ENCODE measurements at places on chromosomes 2 and 18.

GRCh38 chr2:66541646-66542045 is 106.7 kb downstream of the MEIS1 start:
- DNase-seq: no peak

- no peak for DNase-seq
These were observed 3.0 kb downstream of the PCARE start for GRCh38 chr2:29071032-29071975.

GRCh38 chr2:45180033-45180746 is 170.9 kb upstream of the SIX2 start:
- peak; percentile 39 for DNase-seq

DNA sequence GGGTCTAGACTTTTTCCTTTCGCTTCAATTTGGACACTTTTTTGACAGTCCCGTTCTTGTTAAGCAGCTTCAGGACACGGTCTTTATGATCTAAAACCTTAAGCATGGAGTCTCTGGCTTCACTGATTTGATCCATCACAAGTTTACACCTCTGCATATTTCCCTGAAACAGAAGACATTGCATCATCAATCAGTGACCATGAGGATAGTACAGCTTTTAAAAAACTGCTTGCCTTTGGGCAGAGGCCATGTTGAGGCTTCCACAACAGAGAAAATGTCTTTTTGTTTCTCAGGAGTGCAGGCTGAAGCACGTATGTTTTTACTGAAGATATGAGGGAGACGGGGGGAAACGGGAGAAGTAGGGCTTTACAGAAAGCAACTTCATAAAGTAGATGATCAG is 56.2 kb upstream of the AMMECR1L start:
- no peak for DNase-seq

GRCh38 chr2:200962811-200963123 is 693 bp downstream of the ORC2 start:
- no peak for DNase-seq

DNA sequence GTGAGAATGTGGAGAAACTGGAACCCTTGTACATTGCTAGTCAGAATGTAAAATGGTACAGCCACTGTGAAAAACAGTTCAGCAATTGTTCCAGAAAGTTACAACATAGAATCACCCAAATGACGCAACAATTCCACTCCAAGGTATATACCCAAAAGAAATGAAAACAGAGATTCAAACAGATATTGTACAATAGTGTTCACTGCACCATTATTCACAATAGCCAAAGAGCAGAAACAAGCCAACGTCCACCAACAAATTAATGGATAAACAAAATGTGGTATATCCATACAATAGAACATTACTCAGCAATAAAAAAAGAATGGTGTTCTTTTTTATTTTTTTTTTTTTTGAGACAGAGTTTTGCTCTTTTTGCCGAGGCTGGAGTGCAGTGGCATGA is 10.9 kb downstream of the CLASP1 start:
- DNase-seq: no peak

DNA sequence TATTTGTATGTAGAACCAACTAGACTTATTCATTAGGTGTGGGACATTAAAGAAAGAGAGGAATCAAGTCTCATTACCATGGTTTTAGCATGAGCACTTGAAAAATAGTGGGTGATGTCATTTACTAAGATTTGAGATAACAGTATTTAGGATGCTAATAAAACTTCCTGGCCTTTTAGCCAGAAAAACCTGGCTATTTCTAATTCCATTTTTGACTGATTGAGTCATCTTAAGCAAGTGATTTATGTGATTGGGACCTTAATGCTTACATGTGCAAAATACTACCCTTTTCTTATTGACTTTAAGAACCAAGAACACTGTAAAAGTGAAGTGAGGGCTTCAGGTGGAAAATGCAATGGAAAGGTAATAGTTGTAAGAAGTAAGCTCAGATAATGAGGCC is 196.8 kb upstream of the SESTD1 start:
- peak; percentile 49 for DNase-seq

DNA sequence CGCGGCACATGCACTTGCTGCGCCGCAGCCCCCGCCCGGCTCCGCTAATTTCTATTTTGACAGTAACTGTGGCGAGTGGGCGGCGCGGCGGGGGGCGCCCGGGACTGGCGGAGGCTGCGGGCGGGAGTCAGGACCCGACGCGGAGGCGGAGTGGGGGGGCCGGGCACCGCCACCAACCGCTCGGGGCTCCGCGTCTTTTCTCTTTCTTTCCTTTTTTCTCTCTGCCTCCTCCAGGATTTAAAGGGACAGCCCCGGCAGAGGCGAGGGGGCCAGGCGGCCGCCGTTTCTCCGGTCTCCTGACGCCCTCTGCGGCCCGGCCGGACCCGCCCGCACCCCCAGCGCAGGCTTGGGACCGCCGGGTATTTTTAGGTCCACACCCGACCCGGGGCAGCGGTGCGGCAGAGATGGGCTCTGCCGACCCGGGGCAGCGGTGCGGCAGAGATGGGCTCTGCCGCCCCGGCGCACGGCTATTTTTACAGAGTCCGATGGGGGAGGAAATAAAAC is 460 bp upstream of the ZBTB7C start:
- DNase-seq: no peak

DNA sequence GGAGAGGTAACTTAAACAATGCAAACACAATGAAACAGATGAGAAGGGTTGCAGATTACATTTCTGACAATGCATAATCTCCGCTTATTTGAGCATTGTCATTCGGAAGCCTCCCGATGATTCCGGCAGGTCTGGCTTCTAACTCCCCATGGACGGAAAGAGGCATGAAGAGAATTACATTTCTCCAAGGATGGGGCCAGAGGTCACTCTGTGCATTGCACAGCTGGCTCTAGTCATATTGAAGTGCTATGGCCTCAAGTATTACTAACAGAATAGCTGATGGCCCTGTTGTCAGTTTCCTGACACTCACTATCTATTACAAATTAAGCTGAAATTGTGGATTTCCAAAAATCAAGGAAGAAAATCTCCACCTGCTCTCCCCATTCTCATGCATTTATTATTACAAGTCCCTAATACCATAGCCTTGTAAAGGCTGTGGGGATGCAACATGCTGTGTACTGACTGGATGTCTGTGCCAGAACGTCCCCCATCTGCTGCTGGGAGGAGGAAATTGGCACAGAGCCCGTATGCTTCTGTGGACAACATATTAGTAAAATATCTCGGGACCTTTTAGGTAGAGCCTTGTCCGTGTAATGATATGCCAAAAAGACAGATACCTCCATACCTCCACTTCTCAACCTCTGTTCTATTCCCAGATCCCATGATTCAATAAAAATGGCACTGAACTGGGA is 168.1 kb downstream of the SETBP1 start:
- no peak for DNase-seq

GRCh38 chr2:26668041-26668440 is 24.5 kb upstream of the KCNK3 start:
- no peak for DNase-seq

GRCh38 chr2:210528716-210529115 is 27.7 kb upstream of the CPS1 start:
- DNase-seq: peak; percentile 59

DNA sequence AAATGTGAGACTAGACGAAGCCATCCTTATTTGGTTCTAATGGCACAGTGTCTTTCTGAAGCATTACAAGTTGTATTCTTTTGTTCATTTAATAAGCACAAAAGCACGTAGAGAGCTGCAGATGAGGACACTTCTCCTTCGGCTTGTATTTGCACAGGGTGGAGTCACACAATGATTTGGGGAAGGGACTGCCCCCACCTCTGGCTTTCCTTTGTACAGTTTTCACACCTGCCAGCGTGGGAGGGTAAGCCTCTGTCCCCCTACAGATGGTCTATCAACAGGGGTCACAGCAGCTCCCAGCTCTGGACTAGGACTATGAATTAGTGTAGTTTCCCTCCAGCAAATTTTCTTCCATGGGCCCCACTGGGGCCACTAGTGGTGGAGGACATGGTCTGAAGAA is 108.2 kb upstream of the KLHL14 start:
- no peak for DNase-seq

- DNase-seq: peak; percentile 17
These were observed 226.6 kb downstream of the ALPK2 start for GRCh38 chr18:58402247-58402646.

GRCh38 chr18:50981381-50981780 is 13.5 kb downstream of the ELAC1 start:
- DNase-seq: peak; percentile 46

DNA sequence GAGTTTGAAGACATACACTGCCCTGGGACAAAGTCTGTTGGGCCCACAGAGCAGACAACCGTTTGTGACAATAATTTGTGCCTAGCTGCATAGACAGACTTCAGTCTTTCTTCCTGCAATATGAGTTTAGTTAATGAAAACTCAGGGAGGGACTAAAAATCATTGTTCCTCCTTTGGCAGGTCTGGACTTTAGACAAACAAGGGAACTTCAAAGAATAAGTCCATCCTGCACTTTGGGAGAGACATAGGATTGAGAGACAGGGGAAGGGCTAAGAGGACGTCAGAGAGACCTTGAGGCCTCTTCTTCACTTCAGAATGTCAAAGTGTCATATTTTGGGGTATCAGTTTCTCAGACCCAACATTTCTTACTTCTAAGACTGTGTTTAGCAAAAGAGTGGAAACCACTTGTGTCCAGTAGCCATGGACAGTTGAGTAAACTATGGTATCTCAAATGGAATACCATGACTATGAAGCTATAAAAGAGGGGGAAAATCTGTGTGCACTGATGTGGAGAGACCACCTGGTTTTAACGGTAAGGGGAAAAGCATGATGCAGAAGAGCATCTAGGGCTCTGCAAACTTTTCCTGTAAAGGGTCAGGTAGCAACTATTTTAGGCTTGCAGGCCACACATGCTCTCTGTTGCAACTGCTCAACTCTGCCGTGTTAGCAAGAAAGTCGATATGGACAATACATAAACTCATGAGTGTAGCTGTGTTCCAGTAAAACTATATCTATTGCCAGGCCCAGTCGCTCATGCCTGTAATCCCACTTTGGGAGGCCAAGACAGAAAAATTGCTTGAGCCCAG is 217.8 kb upstream of the SH3BP4 start:
- no peak for DNase-seq

DNA sequence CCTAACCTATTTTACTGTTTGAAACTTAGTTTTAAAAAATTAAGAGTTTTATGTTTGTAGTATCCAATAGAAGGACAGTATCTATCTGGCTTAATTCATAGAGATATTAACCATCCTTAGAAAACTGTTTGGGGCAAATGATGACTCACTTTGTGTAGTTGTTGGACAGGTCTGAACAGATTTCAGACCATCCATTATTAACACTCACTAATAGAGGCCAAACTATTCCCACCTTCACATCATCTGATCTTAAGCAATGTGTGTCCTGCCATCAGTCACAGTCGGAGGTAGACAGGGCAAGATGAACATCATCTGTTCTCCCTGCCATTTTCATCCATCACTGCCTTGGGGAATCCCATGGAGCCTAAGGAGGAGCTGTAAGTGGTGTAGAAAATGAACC is 164.6 kb upstream of the DCC start:
- DNase-seq: no peak

GRCh38 chr2:219250049-219250781 is 2.8 kb upstream of the TUBA4B start:
- no peak for DNase-seq

DNA sequence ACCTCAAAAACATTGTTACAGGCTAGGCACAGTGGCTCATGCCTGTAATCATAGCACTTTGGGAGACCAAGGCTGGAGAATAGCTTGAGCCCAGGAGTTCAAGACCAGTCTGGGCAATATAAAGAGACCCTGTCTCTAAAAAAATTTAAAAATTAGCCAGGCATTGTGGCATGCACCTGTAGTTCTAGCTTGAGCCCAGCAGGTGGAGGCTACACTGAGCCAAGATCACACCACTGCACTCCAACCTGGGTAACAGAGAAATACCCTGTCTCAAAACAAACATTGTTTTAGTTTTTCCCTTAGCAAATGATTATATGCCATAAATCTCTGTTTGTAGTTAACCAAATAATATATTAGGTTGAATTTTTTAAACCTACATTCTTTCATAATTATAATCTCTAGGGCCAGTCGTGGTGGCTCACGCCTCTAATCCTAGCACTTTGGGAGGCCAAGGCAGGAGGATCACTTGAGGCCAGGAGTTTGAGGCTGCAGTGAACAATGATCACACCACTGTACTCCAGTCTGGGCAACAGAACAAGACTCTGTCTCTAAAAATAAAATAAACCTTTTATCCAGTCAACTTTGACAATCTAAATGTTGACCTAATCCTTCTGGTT is 13.3 kb upstream of the CYP20A1 start:
- peak; percentile 30 for DNase-seq

- peak; percentile 74 for DNase-seq
These were observed 27.3 kb upstream of the C2orf66 start for GRCh38 chr2:196836440-196836839.

DNA sequence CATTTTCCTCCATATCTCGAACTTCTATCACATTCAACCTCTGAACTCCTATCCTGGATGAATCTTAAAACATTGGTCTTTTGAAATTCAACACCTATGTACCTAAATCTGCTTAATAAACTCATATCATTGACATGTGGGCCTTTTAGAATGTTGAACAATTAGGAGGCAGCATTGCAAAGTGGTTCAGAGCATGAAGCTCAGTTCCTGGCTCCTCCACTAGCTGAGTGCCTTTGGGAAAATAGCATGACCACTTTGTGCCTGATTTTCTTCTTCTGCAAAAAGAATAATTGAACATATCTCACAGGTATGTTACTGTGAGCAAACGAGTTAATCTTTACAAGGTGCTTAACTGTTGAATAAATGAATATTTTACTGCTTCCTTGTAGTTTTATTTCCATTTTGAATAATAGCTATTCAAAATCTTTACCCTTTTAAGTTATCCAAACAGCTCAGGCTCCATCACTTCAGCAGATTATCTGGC is 14.3 kb upstream of the ITPRID2 start:
- DNase-seq: no peak

- DNase-seq: no peak
These were observed 170.1 kb downstream of the RBM43 start for GRCh38 chr2:151091583-151091982.

DNA sequence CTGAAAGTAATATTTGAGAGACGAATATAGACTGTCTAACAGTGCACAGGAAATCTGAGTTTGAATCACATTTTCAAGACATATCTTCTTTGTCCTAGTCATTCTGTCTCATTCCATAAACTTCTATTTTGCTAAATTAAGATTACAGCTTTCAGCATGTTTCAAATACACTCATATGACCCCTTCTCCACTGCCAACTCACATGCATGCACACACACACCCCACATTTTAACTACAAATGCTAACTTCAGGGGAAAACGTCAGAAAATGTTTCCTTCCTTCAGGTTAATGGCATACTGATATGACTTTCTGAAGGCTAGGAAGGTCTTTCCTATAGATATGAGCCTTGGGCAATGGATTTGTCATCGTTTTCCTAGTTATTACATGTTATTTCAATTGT is 373.7 kb downstream of the RBM43 start:
- no peak for DNase-seq
